ENCODE measurements at places on chromosomes 7 and 10.

DNA sequence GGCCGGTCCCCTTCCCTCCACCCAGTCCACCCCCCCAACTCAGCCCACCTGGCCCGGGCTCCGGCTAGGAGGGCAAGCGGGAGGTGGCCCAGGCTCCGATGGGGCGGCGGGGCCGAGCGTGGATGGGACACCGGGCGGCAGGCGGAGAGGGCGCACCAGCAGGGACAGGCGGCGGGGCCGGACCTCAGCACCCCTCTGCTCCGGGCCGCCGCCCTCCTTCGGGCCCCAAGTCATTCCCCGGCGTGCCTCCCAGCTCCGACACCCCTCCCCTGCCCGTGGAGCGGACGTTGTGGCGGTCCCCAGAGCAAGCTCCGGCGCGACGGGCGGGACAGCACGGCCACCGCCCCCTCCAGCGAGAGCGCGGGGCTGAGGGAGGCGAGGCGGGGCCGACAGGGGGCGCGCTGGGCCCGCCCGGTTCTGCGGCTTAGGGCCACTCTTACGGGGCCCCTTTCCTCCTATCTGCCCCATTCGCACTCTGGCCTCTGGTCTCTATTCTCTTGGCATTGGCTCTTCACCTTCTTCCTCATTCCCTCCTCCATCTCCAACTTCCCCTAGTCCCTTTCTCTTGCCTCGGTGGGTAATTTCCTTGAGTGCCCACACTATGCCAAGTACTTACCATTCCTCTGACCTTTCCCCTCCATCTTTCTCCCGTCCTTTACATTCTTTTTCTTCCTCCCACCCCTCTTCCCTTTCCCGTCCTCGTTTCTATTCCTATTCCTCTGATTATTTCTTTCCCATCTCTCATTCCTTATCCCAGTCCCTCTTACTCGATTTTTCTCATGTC lies 701 bp upstream of the GBX1 start:
- DNase-seq, result no peak
- no peak overlapping the region for H3K27ac ChIP-seq
- H3K4me1 ChIP-seq, result peaks cover 25% of the 10 kb centered on the region
- H3K4me3 ChIP-seq, result peak overlapping the region; percentile 75

- peaks cover 81% of the 10 kb centered on the region for H3K4me1 ChIP-seq
- peak overlapping the region; percentile 95 for H3K27ac ChIP-seq
- peak overlapping the region; percentile 79 for H3K4me3 ChIP-seq
- DNase-seq, result no peak
- no peaks in the 10 kb centered on the region for H3K27me3 ChIP-seq
Observed at GRCh38 chr7:2734751-2735571, 47.0 kb downstream of the AMZ1 start.

- H3K4me1 ChIP-seq, result peaks cover 46% of the 10 kb centered on the region
- H3K27me3 ChIP-seq, result no peaks in the 10 kb centered on the region
- H3K27ac ChIP-seq, result no peak overlapping the region
- no peak for DNase-seq
- no peak overlapping the region for H3K4me3 ChIP-seq
Observed at GRCh38 chr10:102611514-102612087, 32.7 kb upstream of the TRIM8 start.

GRCh38 chr7:121872831-121873288 lies at the start of gene PTPRZ1:
PTPRZ1 (plus strand) TSS chr7:121873161; CDS start chr7:121873500, 339 bp downstream.
- H3K27me3 ChIP-seq, result peaks cover 38% of the 10 kb centered on the region
- no peaks in the 10 kb centered on the region for H3K36me3 ChIP-seq
- peaks cover 9% of the 10 kb centered on the region for H3K4me1 ChIP-seq
